ENCODE measurements at places on chromosomes 12 and 14. TPM values are rescaled to one million over a fixed set of nuclear protein-coding genes. Genes with fewer than 3 reads are reported as not detected.

TAS2R9 gene
- polyA plus RNA-seq: not detected

DNA sequence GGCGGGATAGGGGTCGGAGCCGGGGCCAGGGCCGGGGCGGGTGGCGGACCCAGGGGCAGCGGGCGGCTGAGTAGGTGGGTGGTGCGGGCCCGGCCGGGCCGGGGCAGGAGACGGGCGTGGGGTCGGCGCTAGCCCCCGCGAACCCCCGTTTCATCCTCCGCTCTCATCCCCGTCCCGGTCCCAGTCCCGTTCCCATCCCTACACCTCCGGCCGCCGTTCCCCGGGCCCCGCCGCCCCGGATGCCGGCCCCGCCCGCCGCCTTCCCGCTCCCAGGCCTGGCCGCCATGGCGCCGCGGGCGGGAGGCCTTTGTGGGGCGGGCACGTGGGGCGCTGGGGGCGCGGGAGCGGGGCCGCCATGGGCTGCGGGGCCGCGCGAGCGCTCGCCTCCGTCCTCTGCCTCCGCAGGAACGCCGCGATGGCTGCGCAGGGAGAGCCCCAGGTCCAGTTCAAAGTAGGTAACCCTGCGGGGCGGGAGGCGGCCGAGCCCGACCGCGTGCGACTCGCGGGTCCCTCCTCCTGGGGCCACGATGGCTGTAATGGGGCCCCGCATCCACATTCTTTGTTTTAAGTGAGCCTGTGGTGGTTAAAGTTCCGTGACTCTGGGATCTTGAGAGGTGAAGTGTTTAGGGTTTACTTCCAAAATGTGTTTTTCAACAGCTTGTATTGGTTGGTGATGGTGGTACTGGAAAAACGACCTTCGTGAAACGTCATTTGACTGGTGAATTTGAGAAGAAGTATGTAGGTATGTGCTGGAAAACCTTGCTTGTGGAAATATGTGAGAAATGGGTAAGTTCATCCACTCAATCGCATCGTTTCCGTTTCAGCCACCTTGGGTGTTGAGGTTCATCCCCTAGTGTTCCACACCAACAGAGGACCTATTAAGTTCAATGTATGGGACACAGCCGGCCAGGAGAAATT lies 572 bp downstream of the RAN start:
- DNase-seq: no peak

- DNase-seq: no peak
Observed at GRCh38 chr14:72677664-72678063, 216.2 kb downstream of the DPF3 start.

GRCh38 chr14:92929689-92930608 lies 7.0 kb downstream of the CHGA start:
- DNase-seq: no peak

- no peak for DNase-seq
Observed at GRCh38 chr12:13536219-13536910, 339.8 kb downstream of the EMP1 start.

DNA sequence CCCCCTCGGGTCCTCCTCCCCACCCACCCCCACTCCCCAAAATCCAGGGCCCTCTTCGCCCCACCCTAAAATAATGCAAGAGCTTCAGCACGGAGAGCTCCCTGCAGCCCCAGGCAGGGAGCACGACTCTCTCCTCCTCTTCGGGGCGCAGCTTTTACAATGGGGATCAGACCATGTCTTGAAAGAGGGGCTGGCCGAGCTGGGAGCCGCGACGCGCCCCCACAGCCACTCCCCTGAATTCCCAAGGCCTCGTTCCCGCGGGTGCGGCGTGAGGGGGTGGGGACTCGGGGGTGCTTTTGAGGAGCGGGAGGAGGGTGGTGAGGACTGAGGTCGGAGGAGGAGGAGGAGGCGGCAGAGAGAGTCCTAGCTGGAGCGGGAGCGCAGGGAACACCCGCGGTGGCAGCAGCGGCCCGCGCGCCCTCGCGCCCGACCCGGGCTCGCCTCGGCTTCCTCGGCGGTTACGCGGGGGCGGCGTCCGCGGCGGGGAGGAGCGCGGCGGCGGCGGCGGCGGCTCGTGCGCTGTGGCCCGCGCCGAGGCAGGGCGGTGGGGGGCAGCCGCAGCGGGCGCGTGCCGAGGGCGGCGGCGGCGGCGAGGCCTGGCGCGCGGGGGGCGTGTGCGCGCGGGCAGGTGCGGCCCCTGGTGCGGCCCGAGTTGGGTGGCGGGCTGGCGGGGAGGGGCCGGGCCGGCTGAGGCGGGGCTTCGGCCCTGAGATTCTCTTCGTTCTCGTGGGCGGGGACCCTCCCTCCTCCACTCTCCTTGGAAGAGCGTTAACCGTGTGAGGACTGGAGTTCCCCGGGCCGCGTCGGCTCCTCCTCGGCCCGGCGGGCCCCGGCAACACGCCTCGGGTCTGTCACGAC lies at the start of gene ANKS1B:
Gene ANKS1B, minus strand, starts transcription at position 666 of the 858 bp plus-strand sequence. CDS start 699 bp downstream, outside the sequence.
- peak; percentile 41 for DNase-seq

DNA sequence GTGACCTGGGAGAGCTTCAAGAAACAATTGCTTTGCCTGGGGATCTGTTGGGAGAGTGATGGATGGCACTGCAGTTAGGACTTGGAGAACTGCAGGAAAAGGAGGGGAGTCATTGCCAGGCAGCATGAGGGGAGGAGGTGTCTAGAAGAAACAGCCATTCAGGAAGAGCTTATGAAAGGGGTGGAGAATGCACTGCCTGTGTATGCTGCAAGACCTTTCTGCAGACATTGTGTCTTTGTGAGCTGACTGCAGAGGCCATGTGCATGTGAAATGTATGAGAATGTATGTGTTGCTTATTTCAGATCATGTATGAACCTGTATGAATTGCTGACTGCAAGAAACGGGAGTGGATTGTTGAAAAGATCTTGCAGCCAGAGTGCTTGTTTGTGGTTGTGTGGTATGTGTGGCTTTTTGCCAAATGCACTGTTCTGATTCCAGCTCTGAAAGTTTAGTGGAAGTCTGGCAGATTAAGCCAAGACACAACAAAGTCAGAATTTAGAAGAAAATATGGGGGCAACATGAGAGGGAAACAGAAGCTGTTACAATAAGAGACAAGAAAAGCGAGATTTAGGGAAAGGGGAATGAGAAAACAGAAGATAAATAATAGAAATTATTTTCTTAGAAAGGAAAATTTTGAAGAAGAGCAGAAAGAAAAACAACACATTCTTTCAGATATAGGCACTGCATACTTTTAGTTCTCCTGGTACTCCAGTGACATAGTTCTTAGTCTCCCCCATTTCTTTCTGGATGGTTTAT lies 9.8 kb upstream of the RIMKLB start:
- DNase-seq: peak; percentile 83

- DNase-seq: no peak
Observed at GRCh38 chr12:57584690-57585089, 6.3 kb upstream of the PIP4K2C start.

- no peak for DNase-seq
Observed at GRCh38 chr14:34172550-34173368, 221.9 kb upstream of the EGLN3 start.

- no peak for DNase-seq
Observed at GRCh38 chr14:32435411-32435810, 106.3 kb downstream of the AKAP6 start.

DNA sequence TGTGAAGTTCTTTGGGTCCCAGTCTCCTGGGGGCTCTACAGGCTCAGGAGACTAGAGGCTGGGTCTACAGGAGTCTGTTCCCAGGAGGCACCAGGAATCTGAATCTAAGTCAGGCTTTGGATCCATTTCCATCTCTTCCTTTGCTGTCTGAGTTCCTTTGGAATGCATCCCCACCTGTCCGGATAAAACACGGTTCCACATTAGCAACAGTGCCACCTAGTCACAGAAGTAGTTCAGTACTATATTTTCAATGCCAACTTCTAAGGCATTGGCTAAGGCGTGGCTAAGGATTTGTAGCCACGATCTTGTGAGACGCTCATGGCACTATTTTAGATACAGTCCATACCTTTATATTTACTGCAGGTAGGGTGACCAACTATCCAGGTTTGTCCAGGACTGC lies 15.1 kb downstream of the ZC2HC1C start:
- DNase-seq: no peak

DNA sequence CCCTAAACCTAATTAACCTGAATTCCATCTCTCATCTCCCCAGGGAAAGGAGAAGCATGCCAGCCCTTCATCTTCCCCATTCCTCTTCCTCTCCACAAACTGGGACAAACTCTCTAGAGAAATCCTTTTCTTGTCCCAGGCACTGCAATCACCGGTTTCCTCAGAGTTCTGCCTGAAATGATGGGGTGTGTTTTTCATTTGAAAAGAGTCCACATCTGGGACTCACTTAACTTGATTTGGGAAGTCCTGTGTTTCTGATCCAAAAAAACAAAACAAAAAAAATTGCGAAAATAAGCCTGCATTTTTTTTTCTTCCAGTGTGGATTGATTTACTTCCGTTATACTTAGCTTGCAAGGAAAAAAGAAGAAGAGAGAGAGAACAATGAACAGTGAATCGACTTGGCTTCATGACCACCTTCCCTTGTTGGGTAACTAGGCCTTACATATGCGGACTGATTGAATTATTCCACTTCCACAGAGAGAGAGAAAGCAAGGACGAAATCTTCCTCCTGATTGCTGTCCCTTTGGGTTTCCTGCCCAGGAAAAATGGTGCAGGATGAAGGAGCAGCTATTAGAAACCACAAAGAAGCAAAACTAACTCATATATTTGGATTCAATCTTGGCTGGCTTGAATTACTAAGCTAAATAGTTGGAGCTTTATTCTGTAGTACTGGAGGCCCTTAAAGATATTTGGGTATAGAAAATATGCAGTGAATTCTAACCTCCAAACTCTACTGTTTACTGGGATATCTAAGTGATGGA lies 506.2 kb upstream of the TBX3 start:
- DNase-seq: no peak

DNA sequence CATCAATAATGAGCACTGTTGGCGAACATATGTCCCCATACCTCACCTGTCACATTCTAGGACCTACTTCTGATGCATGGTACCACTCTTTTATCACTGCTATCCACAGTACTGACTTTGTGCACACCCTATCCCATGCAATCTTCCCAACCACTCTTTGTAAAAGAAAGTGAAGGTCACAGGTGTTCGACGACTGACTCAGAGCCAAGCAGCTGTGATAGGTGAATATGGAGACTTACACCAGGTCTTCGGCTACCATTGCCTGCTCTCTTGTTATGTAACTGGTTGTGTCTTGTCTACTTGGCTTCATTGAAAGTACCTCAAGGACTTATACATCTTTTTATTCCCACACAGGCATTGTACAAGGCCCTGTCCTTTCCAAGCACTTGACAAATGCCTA lies 169.0 kb downstream of the ANO2 start:
- DNase-seq: no peak

- no peak for DNase-seq
Observed at GRCh38 chr12:40336573-40337199, 111.9 kb downstream of the LRRK2 start.

DNA sequence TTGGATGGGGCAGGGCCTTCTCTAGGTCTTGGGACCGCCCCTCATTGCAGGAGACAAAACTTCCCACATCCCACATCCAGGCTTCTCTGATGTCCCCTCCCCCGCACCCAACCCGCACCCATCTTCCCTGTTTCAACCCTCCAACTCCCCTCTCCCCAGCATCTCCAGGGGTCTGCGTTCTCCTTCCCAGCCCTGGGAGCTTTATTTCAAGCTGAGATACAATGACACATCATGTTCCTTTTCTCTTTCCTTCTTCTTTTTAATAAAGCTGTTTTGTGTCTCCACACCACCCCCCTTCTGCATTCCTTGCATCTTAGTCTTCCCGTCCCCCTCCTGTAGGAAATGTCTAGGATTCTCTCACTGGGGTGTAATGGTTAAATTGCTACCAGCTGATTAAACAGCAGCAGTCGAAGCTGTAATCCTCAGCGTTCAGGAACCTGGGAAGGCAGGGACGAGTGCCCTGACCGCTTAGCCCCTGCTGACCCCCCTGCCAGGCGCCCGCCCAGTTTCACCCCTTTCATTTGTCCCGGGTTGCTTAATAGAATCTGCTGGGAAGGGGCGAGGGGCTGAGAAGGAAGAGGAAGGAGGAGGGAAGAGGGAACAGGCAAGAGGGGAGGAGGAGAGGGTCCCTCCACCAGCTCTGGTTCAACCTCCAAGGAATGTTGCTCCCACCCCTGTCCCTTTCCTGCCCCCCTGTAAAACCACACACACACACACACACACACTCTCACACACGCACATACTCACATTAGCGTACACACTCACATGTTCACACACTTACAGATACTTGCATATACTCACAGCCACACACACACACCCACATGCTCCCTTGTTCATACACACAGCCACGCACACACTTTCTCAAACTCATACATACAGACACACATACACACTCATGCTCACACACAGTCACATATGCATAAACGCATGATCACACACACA lies 104.5 kb upstream of the MED13L start:
- DNase-seq: no peak

DNA sequence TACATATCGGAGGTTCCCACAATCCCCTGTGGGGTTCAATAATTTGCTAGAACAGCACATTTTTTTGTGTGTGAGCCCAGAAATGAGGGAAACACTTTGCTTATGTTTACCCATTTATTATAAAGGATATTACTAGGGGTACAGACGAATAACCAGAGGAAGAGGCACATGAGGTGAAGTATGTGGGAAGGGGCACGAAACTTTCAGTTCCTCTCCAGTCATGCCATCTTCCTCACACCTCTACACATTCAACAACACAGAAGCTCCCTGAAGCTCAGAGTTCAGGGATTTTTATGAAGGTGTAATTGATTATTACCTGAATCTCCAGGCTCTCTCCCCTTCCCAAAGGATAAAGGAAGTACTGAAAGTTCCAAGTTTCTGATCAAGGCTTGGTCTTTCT lies 30.2 kb upstream of the DYRK2 start:
- no peak for DNase-seq

DNA sequence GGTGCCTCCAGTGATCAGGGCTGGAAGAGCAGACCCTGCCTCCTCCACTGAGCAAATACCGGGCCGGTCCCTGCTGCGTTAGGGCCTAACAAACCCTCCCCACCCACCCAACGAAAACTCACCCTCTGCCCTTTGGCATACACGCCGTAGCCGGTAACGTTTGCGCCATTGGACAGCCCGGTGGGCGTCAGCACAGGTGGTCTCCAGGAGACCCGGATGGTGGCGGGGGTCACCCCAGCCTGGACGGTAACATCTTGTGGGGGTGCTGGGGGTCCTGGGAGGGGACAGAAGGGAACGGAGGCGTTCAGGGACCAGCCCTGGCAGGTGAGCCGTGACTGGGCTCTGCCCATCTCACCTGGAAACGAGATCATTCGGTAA lies 100.5 kb downstream of the PIWIL1 start:
- no peak for DNase-seq

GRCh38 chr12:125533434-125534029 lies 468.3 kb downstream of the AACS start:
- DNase-seq: no peak

GRCh38 chr12:29455087-29455486 lies 42.4 kb downstream of the OVCH1 start:
- no peak for DNase-seq

GRCh38 chr12:130714591-130715149 lies 1.4 kb downstream of the RIMBP2 start:
- DNase-seq: no peak
